ENCODE measurements at places on chromosomes 3 and 15. TPM values are rescaled to one million over a fixed set of nuclear protein-coding genes. Genes with fewer than 3 reads are reported as not detected.

- DNase-seq = no peak
These were observed 219.4 kb downstream of the CDIN1 start for GRCh38 chr15:36798794-36799193.

DNA sequence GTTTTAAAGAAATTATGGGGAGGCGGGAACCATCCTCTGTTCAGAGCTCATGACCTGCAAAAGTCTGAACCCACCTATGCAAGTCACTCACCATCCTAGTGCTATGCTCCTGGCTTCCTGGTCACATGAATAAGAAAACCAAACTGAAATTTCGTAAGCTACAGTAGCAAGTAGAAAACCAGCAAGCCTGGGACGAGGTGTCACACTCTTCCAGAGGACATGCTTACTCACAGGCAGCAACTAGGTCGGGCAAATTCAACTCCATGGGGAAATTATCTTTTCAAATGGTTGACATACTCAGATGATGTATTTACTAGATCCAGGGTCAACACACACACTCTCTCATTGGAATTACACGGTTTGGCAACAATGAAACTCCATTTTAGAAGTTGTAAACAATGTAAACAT is 31.3 kb downstream of the LDHAL6B start:
- DNase-seq = no peak

GRCh38 chr3:73074781-73075180 is 13.3 kb downstream of the EBLN2 start:
- no peak for DNase-seq

GRCh38 chr3:39631136-39631535 is 163.7 kb downstream of the MOBP start:
- DNase-seq = no peak

DNA sequence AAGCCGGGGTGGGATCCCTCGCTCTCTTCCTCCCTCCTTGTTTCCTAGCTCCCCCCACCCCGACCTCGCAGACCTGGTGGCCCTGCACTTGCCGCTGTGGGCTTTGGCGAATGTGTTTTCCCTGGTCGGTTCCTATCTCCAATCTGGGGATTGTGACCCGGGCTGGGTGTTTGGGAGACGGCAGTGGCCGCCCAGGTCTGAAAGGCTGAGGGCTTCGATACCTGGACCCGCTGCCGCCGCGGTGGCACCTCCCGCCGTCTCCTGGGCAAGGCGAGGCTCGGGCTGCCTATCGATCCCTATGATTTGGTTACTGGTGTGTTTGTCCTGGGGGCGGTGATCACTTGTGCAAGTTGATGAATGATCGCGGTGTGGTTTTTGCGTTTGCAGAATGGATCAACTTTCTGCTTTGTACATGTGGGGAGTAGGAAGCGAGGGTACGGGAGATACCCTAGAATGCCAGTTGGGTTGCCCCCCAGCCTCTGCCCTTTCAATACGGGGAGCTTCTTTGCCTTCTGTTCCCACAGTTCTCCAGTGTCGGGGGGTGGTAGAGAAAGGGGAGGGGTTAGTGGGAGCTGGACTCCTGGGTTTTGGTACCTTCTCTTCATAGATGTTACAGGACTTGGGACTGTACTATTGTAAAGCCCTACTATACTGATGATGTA is 3.0 kb downstream of the BBX start:
- DNase-seq = peak; percentile 57

DNA sequence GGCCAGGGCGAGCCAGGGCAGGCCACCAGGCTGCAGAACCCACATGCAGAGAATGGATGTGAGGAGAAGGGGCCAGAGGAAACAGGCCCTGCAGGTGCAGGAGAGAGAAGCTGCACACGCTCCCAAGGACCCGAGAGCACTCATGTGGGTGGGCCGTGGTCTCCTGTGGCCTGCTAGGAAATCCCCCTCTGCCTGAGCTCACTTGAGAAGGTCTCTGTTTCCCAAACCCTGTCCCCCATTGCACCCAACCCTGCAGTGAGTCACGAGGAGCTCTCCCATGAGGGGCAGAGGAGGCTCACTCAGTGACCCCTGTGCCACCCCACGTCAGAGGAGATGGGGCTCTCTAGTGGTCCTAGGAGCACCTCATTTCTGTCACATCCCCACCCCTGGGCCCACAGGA is 111.1 kb downstream of the KLF13 start:
- peak; percentile 29 for DNase-seq

The RTP3 gene
- not detected for total RNA-seq

The ATOSA gene
- total RNA-seq = 34.4 TPM

DNA sequence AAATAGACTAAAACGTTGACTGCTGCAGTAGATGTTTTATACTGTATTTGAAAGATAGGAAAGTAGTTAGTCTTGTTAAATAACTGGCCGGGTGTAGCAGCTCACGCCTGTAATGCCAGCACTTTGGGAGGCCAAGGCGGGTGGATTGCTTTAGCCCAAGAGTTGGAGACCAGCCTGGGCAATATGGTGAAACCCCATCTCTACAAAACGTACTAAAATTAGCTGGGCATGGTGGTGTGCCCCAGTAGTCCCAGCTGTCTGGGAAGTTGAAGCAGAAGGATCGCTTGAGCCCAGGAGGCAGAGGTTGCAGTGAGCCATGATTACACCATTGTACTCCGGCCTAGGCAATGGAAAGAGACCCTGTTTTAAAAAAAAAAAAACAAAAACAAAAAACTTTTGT is 60.5 kb upstream of the ULK4 start:
- no peak for DNase-seq

The SRGAP3 gene
- 4.7 TPM for total RNA-seq

GRCh38 chr3:5068531-5069050 is 53.5 kb upstream of the ARL8B start:
- DNase-seq = no peak

GRCh38 chr15:58483376-58483775 is 51.6 kb downstream of the LIPC start:
- peak; percentile 22 for DNase-seq

DNA sequence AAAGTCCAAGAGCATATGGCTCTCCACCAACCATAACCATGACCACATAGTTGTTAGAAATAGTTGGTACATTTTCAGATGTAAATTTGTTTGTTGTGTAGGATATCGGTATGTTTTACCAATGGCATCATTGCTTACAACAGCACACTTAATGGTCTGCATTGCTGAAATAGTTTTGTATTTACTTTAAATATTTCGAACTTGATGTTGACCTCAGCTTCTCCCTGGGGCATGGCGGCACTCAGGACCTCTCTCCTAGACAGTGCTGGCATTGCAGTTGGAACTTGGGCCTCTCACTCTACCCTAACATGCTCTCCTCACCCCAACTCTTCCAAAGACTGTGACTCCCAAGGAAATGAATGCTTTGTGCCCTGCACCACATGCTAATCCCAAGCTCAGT is 5.0 kb downstream of the SLC22A13 start:
- DNase-seq = no peak

The ATP13A5 gene
- total RNA-seq = not detected

GRCh38 chr15:35784745-35785144 is 238.8 kb upstream of the DPH6 start:
- DNase-seq = no peak

GRCh38 chr15:42035435-42035761 is 14.6 kb upstream of the PLA2G4E start:
- no peak for DNase-seq

GRCh38 chr15:63609448-63609847 is 12.3 kb downstream of the FBXL22 start:
- DNase-seq = peak; percentile 42

The GOLGA6A gene
- under 0.01 TPM for total RNA-seq

DNA sequence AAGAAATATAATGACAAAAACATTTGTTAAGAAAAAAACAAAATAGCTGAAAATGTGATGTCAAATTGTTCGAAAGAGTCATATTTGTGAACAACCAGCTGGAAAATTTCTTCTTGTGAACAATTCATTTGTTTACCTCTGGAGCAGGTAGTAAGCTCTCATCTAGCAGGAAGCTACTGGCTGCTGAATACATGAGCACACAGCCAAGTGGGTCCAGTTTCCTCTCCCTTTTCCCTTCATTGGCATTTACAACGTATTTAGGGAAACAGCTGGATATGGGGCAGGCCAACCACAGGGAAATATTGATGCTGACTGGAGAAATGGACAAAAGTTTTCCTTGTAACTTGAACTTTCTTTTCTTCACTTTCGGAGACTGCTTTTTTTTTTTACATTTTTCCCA is 1354.7 kb upstream of the EPHA6 start:
- no peak for DNase-seq

The MESP2 gene
- 0.72 TPM for total RNA-seq

DNA sequence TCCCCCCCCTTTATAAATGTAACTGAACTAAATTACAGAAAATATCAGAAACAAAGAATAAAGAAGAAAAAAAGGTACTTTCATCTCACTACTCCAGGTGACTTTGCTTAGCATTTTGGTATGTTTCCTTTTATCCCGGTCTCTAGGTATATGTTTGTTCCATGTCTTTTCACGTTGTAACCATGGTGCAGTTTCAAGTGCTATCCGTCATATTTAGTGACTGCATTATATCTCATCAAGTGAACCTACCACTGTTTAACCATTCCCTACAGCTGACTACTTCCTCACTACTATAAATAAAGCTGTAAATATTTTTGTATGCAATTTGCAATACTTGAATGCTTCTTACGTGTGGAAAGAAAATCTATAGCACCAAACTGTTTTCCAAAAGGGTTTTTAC is 2.2 kb downstream of the BTBD1 start:
- DNase-seq = no peak

DNA sequence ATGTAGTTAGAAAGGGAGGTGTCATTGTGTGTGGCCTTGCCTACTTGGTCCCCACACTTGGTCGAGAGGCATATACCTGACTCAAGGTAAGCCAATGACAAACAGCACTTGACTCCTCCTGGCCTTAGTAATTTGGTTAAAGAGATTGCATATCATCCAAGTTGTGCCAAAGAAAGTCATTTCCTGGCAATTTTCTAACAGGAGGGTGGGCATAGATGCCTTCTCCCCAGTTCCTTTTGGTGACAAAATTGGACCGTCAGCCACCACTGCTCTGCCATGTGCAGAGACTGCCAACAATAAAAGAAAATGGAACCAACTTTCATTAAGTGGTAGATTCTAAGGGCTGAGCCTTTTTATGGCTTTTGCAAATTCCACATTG is 7.9 kb upstream of the LEKR1 start:
- DNase-seq = peak; percentile 44

DNA sequence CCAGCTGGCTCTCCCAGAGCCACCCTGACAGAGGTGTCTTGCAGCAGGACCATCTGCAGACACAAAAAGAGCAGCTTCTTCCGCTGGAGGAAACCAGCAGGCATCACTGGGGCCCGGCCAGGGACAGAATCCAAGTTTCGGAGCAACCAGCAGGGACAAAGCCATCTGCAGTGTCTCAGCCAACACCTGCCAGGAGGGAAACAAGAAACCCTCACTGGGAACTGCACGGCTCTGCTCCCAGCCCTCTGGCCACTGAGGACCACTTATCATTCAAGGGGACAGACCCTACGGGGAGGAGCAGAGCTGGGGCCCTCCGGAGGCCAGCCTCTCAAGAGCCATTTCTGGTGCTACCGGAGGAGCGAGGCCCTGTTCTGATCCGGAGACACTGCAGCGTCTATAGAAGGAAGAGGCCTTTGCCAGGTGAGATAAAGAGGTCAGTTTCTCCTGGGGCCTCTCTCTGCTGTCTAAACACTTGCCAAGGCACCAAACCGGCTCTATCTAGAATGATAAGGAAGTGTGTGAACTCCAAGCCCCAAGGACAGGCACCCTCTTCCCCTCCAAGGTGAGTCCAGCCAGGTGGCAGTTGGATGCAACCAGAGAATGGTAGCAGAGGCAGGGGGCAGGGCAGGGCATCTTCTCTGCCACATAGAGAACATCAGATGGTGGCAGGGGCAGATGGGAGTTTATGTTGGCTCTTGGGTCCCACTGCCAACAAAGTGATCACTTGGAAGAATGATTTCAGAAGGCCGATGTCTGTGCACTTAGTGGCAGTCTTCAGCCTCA is 89.0 kb downstream of the CHSY1 start:
- DNase-seq = peak; percentile 55

The LYZL4 gene
- not detected for total RNA-seq

DNA sequence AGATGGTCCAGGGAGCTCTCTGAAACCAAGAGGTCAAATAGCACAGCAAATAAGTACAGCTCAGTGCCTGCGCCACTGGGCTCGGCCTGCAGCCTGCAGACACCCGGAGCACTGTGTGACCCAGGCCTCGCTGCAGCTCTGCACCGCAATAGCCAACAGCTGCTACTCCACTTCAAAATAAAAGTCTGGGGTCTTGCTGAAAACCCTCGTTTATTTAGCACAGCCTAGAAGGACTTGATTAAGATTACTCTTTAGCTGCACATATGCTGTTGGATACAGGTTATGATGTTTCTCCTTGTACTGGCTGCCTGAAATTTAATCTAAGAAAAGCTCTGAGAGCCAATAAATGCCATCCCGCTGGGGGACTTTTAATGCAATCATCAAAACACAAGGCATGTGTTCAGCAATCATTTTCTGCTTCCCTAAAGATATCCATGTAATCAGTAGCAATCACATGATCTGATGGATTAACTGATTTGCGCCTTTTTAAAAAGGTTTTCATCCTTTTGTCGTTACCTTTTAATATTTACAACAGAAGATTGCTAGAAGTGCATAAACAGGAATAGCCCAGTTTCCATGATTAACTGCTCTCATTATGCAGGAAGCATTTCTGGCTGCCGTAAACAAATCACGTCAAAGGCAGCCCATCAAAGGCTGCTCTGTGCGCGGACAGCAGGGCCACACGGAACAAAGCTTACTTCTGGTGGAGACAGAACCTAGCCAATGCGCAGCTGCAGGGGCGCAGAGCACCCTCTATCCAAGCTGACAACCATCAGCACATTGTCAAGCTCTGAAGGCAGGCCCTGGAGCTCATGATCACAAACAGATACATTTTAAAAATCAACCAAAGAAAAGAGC is 58.8 kb downstream of the CLASP2 start:
- DNase-seq = peak; percentile 80

The AHSG gene
- total RNA-seq = not detected

DNA sequence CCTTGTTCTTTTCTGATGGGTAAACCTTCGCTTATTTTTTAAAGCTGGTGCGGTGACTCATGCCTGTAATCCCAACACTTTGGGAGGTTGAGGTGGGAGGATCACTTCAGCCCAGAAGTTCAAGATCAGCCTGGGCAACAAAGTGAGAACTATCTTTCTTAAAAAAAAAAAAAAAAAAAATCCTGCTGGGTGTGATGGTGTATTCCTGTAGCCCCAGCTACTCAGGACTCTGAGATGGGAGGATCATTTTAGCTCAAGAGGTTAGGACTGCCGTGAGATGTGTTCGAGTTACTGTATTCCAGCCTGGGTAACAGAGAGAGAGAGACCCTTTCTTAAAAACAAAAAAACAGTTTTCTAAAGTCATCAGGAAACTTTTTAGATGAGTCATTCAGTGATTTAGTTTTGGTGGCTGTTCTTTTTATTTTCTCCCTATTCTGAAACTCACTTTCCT is 37.7 kb downstream of the SLMAP start:
- DNase-seq = no peak

- DNase-seq = no peak
These were observed 59.8 kb upstream of the NR2F2 start for GRCh38 chr15:96270581-96271172.

DNA sequence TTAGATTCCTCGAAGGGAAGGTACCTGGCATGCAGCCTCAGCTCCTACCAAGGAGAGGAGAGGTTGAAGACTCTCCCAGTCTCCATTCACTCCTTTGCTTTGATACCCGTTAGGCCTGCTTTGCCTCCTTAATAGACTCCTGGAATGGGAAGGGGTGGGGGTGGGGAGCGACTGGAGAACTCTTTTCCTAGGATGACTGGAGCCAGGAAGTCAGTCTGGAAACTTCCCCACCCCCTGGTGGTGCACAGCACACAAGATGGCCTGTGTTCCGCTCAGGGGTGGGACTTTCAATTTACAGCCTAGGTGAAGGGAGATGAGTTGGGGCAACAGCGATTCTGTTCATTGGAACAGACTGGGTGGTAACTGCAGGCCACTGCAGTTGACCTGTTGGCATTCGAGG is 21.4 kb upstream of the CELF6 start:
- no peak for DNase-seq

Measured in osteoblast (primary cell).